HT1080 (cell line): ENCODE measurements at places on chromosomes 3 and 15. TPM values are rescaled to one million over a fixed set of nuclear protein-coding genes. Genes with fewer than 3 reads are reported as not detected.
A peak's percentile ranks its signal among the peaks of the same experiment; 100 is the strongest.

The ZNF609 gene
- total RNA-seq = 13.7 and 18.1 TPM in 2 replicates

The RBP2 gene
- total RNA-seq = not detected in 2 replicates

The TMEM212 gene
- total RNA-seq = not detected in 2 replicates

The LINGO1 gene
- 0.10 and 0.56 TPM in 2 replicates for total RNA-seq

- peak; percentile 29 for DNase-seq
These were observed 56.7 kb upstream of the MAGI1 start for GRCh38 chr3:66095295-66096001.

- DNase-seq = no peak
These were observed 70.1 kb downstream of the ZNF609 start for GRCh38 chr15:64530472-64530871.

DNA sequence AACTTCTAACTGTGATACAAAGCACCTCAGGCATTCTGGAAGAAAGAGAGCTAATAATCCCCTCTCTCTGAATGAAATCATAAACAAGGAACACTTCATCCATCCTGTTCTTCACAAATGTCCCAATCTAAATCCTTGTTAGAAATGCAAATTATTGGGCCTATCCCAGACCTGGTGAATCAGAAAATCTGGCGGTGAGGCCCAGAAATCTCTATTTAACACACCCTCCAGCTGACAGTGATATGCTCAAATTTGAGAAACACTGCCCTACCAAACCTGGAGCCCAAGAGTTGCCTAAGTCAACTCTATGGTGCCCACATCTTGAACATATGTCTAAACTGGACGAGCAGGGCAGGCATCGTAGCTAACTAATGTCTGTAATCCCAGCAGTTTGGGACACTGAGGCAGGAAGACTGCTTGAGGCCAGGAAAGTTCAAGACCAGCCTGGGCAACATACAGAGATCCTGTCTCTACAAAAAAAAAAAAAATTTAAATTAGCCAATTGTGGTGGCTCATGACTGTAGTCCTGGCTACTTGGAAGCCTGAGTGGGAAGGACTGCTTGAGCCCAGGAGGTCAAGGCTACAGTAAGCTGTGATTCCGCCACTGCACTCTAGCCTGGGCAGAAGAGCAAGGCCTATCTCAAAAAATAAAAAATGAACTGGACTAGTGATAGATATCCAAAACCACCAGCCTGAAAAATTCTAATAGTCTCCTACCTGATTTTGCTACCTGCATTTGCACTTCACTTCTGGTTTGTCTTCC, 23.1 kb downstream of the SCAP start:
- no peak for DNase-seq

DNA sequence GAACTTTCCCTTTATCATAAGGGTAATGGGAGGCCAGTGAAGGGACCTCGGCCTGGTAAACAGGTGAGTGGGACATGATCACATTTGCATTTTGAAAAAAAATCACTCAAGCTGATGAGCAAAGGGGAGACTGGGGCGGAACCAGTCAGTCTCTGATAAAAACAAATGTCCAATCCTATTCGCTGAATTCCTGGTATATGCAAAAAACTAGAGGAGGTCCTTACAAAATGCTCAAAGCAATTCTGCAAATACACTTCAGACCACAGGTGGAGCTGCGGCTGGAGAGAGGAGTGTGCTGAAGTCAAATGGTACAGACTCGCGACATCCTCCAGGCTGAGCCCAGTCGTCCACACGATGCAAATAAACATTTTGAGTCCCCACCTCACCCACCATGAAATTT, 166.7 kb downstream of the FOXP1 start:
- DNase-seq = no peak

DNA sequence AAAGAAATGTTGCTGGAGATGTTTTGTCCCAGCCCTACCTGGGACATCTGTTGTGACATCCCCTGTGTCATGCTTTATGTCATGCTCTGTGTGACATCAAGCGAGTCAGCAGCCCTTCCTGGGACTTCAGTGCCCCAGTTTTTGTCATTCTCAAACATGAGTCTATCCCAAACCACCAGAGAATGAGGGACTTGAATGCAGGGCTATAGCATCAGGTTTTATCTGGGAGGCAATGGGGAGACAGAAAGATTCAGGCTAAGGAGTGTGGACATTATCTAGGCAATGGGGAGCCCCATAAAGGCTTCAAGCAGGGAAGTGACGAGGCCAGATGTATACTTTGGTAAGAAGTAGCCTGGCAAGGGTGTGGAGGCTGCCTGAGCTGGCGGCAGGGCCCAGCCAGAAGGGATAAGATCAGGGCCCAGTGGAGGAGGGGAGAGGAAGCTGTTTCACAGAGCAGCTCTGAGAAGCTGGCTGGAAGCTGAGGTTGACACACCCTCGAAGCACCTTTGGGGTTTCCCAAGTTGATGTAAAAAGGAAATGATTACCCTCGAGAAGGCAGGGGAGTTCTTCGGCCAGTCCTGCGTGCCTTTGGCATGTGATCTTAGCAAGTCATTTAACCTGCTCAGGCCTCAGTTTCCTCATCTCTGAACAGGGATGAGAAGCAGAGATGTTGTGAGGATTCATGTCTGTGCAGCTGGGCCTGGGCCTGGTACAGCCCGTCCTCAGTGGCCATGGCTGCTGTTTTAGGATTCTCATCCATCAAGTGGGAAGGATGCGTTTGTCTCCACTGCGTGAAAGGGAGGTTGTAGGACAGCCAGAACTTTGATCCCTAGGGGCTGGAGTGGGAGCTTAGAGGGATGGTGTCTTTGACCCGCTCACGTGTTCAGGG, 34.3 kb downstream of the IRAK2 start:
- DNase-seq = peak; percentile 84

DNA sequence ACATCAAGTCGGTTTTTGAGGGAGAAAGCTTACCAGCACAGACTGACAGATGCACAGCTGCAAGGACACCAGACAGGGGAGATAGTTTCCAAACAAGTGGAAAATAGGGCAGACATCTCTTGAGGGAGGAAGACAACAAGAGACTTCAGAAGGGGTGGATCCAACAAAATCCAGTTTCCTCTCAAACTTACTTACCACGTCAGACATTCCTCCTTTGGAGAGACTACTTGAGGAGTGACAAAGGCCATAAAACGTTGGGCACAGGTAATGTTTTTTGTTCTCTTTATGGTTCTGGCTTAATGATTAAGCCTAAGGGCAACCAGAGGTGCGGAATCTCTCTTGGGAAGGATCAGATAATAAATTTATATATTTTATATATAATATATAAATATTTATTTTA, 76.1 kb downstream of the CD200 start:
- DNase-seq = no peak

- peak; percentile 80 for DNase-seq
These were observed 120.1 kb downstream of the LIPC start for GRCh38 chr15:58551764-58552504.

DNA sequence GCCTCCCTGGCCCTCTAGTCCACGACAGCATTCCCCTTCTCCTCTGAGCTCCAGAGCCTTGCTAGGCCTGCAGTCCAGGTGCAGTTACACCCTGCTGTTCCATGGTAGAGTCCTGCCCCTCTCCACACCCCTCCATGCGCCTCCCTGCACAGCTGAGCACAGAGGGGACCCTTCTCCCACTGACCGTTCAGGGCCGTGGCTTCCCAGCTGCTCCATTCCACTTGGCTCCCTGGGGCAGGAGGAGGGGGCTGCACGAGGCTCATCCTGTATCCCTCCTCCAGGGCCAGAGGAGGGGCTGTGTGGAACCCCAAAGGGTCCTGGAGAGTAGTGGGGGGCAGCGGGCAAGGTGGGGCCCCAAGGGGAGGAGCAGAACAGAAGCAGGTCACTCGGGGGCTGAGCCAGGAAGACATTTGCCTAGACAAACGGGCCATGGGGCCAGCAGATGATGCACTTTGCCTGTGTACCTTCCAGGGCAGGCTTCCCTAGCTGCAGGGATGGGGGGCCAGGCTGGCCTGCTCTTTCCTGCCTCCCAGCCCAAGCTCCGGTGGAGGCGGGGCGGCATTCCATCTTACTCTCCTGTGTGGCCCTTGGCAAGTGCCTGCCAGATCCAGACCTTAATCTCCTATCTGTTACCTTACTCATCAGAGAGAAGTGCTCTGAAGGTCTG, 20.7 kb upstream of the GOLGA6C start:
- no peak for DNase-seq

DNA sequence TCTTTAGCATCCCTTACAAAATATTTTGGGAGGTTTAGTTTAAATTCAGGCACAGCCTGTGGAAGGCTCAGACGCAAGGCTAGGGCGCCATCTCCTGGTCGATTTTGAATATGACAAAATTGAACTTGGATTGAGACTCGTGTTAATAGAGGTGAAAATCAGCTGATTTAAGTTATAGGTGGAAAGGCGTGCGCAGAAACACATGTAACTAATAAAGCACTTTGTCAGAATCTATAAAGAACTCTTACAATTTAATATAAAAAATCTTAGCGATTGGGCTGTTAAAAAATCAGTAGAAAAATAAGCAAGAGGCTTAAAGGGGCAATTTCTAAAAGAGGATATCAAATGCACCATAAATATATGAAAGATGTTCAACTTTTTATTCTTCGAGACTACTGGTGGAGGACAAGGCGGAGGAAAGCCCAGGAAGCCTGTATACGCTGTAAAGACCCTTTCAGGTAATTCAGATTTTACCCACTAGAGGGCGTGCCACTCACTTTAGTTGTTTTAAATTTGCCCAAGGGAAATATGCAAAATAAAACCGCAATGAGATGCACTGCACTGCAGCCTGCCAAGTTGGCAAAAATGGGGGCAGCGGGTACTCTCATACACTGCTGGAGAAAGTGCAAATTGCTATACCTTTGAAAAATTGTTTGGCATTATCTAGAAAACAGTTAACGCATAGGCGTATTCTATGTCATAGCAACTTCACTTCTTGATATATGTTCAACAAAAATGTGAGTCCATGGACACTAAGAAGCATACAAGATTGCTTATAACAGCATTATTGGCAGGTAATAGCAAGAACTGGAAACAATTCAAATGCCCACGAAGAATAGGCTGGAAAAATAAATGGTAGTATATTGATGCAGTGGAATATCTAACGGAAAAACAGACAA, 64.7 kb downstream of the SLC30A4 start:
- DNase-seq = peak; percentile 75

GRCh38 chr3:185151964-185152409, 873 bp downstream of the C3orf70 start:
- DNase-seq = no peak

DNA sequence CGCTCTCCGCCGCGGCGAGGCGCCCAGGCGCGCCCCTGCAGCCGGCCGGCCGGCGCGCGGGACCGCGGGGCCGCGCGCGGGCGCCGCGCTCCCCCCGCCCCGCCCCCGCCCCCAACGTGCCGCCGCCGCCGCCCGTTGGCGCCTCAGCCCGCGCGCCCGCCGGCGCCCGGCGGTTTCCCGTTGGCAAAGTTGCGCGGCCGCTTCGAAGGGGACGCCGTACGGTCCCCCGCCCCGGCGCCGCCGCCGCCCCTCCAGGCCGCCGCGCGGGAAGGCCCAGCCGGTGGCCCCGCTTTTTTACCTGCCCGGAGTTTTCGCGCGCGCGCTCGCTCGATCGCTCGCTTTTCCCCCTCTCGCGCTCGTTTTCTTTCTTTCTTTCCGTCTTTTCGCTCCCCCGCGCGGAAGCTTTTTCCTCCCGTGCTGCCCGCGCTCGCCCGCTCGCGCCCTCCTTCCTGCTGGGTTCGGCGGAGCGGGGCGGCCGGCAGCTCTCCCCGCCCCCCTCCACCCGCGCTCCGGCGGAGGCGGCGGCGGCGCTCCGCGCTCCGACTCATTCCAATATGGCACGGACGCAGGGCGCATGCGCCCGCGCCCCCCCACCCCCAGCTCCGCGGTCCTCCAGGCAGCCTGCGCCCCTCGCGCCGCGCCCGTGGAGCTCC, at the start of gene SFMBT1:
SFMBT1 (minus strand) TSS at position 556 of the 653 bp plus-strand sequence. CDS start 76,945 bp downstream, outside the sequence.
- peak; percentile 53 for DNase-seq

- no peak for DNase-seq
These were observed 1096.9 kb upstream of the ALCAM start for GRCh38 chr3:104269771-104270170.

DNA sequence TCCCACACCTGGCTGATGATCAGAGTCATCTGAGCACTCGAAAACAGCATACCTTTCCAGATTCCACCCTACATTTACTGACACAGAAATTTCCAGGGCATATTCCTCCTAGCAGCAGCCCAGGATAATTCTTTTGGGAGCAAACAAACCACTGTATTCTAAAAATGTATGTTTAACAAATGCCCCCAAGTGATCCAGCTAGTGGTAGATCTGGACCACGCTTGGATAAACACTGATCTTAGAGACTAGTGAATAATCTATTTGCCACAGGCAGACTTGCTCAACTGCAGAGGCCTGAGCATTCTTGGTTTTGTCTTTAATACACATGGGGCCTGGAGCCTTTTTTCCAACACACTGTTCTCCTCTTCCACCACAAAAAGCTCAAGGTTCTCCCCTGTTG, 89.6 kb downstream of the TM4SF4 start:
- no peak for DNase-seq

DNA sequence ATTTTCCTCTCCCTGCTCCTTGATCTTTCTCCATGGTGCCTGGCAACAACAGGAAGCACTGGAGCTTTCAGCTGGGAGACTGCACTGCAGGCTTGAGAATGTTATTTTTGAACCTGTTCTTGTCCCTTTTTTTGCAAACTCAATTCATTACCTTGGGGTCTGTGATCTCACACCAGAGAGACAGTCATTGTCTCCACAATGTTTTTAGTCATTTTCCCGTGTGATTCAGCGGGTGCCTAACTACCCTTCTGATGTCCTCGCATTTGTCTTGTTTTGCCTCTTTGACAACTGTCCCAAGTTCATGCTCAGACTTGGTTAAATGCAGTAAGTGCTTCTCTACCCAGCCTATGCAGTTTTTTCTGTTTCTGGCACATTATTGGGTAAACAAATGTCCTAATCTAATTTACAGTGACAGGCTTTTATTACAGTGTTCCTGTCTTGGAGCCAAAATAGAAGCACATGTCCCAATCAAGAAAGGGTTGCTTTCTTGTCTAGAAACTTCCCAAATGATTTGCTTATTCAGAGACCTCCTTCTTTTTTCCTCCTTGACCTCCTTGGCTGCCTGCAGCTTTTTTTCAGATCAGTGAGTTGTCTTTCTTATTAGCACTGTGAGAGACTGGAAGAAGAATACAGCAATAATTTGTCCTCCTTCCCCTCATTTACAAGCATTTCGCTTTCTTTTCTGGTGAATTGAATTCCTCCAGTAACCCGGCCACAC, 162.4 kb downstream of the NSUN3 start:
- peak; percentile 62 for DNase-seq

DNA sequence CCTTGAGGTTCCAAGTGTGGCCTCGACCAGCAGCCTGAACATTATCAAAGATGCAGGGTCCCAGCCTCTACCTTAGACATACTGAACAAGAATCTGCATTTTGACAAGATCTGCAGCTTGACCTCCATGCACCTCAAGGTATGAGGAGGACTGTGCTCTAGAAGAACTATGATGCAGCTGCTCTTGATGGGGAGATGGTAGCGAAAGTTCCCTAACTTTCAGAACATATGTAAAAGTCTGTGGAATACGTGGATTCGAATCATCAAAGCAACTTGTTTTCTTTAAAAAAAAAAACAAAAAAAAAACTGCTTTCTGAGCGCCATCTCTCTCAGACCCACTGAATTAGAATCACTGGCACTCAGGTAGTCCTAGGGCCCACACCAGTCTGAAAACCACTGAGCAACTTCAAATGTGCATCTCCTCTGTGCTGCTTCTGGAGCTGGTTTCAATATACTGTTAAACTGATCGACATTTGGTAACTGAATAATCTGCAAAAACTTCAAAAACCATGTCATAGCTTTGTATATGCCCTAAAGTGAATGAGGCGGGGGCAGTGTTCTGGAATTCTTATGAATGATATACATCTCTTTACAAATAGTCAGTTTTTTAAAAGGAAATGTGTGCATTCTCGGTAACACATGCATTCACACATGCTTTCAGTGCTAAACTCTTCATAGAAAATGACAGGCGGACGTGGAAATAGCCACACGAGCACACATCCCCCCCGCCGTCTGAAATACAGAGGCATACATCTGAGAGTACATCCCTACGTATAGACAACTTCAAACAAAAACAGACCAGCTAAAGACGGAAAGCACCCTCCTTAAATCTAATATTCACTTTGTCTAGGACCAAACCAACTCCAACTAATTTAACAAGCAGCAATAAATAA, 128.8 kb downstream of the FOXP1 start:
- DNase-seq = no peak
